Esophagus (tissue), 2 donors: ENCODE measurements at places on chromosomes 4 and X. TPM values are rescaled to one million over a fixed set of nuclear protein-coding genes. Genes with fewer than 3 reads are reported as not detected.

STOX2 gene
- 3.3 TPM for polyA plus RNA-seq

CDX4 gene
- not detected for polyA plus RNA-seq

SMIM10L2A gene
- polyA plus RNA-seq = 0.76 TPM

CXorf58 gene
- polyA plus RNA-seq = 0.02 TPM

FAM236A gene
- not detected for polyA plus RNA-seq
